ENCODE measurements at places on chromosomes 5 and 9.

- no peak for DNase-seq
Measured at GRCh38 chr9:105711867-105712266, 17.5 kb downstream of the TMEM38B start.

DNA sequence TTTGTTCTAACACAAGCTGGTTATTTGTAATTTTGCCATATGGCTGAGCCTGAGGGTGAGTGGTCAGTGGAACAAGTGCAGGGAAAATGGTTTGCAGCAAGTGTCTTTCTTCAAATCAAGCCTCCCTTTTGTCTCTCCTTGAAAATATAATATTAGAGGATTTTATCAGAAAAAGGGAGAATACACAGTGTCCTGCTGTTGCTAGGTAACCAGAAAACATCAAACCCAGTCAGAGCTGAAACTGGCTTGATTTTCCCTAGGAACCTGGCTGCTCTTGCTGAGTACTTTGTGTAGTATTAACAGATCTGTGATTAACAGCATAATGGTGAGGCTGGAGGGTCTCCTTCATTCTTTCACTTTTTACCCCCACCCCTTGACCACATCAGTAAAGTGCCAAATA, 314.0 kb downstream of the ARHGEF28 start:
- DNase-seq: no peak

DNA sequence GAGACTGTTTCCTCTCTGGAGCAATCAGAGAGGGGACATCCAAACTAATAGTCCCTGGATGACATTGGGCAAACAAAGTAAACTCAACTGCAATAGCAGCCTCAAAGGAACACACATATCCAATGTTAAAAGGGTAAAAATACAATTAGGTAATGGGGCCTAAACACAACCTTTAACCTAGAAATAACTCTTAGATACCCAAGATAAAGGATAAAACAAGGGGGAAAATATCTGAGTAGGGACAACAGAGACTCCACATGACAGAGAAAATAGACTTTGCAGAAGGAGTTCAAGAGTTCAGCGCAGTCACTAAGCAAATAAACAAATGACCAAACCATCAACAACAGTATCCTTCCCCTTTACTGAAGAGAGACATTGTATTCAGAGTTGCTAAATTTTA, 149.3 kb downstream of the FBXO4 start:
- DNase-seq: no peak

DNA sequence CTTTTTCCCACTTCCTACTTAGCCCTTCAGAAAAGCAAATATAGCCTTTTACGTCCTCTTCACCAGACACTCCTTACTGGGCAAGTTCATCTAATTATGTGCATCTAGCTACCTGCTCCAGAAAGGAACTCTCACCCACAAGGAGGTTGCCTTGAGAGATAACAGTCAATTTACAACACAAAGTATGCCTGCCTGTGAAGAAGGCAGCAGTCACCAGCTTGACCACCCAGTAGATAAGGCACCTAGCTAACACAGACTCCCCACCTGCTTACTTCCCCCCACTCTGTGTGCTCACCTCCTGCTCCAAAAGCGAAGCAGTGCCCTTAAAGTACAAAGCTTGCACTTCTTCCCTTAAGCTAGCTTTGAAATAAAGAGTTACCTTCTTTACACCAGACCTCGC, 111.7 kb upstream of the MRPS30 start:
- no peak for DNase-seq

DNA sequence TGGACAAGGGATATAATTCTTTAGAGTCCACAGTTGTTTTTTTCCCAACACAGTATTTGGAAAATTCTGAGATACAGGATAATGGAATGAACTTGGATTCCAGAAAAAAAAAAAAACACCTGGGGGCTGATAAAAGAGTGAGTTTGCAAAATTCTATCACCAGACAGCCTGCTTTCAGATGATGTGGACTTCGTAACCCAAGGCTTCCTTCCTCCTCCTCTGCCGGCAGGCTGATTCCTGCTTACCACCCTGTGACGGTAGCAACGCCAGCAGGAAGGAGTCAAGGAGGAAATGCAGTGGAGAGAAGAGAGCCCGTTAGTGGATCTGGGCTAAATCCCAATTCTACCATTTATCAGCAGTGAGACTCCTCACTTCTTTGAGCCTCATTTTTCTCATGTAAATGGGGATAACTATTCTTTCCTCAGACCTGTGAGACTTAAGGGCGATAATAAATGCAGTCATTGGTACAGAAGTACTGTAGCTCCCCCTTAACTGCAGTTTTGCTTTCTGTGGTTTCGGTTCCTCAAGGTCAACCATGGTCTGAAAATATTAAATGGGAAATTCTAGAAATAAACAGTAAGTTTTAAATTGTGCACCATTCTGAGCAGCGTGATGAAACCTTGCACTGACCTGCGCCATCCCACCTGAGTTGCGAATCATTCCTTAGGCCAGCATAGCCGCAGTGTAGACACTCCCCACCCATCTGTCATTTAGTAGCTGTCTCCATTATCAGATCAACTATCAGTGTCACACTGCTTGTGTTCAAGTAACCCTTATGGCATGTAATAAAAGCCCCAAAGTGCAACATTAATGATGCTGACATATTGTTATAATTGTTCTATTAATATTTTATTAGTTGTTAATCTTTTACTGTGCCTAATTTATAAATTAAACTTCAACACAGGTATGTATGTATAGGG, 71.4 kb downstream of the DCP2 start:
- no peak for DNase-seq

DNA sequence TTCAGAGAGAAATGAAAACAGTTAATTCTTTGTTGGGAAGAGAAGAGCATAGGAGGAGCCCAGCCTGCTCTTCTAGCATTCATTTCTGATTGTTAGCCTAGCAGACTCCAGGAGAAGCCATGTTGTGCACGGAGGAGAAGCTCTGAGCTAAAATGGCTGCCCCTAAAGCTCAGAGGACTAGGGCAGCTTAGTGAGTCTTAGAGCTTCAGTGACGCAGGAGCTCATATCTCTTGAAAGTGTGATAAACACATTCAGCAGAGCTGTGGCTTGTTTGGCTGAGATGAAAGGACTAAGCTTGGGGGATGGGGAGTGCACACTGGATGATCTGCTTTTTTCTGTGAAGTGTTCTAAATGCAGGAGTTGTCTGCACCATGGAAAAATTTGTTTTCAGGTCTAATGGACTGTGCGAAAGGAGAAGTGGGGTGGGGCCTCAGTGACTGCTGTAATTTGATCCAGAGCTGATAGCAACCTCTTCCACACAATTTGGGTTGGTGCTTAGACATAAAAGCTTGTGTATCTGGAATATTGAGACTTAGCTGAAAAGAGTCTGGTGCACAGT, 58.5 kb downstream of the ZNF462 start:
- no peak for DNase-seq

DNA sequence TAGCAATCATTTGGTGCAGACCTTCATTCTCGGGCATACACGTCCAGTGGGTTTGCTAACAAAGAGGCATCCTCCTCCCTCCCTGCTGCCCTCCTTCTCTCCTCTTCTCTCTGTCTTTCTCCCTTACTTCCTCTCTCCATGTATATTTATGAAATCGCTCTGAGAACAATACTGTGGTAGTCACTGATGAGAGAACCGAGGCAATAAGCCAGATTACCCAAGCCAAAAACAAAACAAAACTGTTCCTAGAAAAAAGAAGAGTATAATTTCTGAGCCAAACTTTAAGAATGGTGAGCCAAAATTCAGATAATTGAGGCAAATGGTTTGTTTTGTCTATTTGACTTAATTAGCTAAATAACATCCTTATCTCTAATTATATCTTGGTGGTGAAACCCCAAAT, 15.8 kb upstream of the HMHB1 start:
- no peak for DNase-seq

GRCh38 chr5:141494761-141495452, 6.0 kb downstream of the PCDHGC5 start:
- DNase-seq: no peak

GRCh38 chr9:4717815-4718214, 23.2 kb downstream of the AK3 start:
- DNase-seq: no peak

GRCh38 chr5:175201393-175201792, 242.6 kb downstream of the DRD1 start:
- no peak for DNase-seq

DNA sequence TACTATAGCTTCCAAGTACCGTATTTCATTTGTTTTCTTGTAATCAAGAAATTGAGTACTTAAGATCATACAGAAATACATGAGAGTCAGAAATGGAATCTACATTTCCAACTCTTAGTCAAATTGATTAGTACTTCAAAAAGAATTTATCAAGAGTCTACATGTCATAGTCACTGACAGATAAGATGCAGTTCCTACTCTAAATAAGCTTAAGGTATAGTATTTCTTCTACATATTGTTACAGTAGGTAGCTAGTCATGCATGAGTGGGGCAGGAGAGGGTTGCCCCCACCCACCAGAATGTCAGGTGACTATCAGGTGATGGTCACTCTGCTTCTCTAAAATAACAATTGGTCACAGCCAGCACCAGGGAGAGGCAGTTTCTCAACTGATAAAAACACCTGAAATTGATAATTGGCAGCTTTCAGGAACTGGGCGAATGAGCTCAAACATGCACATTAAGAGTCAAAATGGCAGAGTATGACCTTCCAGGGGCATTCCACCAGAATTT, 2.9 kb downstream of the BAAT start:
- no peak for DNase-seq

GRCh38 chr5:94209774-94210355, 408.5 kb downstream of the KIAA0825 start:
- no peak for DNase-seq

DNA sequence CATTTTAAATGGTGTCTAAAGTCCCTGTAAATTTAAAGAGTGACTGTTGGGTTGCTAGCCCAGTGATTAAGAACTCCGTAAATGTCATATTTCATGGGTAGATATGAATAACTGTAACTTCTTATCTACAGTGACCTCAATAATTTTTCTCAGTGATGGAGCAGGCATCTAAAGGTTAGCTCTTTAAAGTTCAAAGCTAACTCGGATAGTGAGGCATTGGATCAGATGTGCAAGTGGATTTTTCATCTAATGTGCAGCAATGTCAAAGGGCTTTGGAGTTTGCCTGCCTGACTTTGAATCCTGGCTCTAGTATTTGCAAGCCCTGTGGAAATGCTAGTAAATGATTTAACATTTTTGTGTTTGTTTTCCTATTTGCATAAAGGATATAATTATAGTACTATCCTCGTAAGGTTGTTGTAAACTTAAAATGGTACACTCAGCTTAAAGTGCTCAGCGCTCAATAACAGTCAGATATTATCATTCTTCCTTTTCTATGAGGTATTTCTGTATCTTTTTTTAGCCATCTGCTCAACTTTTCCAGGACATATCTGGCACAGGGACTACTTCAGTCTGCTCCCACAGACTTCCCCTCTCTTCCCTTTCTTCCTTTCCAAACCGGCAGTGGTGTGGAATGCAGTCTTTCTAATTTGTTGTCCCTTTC, 163.7 kb upstream of the ELL2 start:
- DNase-seq: no peak

DNA sequence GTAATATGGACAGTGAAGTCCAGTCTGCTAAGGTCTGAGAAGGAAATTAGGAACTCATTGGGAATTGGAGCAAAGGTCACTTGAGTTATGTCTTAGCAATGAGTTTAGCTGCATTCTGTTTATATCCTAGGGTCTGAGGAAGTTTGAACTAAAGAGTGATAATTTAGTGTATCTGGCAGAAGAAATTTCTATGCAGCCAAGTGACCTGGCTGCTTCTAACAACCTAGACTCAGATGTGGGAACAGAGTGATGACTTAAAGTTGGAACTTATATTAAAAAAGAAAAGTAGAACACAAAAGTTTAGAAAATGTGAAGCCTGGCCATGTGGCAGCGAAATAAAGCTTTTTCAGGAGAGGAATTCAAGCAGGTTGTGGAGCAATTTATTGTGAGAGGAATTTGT, 106.2 kb downstream of the PRDM9 start:
- no peak for DNase-seq

- no peak for DNase-seq
Measured at GRCh38 chr5:181263633-181264032, 2.7 kb upstream of the TRIM52 start.

DNA sequence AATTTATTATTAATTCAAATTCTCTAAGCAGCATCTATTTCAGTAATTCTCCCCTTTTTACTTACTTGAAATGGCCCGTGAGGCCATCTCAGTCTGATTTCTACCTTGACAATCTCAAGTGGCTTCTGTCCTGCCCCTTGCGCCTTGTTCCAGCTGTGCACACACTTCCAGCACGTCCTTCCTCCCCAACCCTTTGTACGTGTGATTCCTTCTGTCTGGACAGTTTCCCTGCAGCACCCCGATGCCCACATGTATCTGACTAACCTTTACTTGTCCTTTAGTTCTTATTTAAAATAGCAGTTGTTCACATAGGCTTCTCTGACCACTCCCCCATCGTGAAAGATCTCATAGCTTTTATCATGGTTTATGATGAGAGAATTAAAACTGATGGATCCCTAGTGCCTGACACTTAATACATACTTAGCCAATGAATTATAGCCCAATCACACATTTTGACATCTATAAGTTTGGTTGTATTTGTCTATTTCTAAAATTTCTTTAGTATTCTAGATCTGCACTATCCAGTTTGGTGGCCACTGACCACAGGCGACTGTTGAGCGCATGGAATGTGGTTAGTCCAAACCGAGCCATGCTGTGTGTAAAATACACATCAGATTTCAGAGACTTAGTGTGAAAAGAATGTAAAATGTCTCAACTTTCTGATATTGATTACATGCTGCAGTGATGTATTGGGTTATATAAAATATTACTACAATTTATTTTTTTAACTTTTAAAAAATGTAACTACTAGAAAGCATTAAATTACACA, 14.3 kb downstream of the ZBTB34 start:
- no peak for DNase-seq

- no peak for DNase-seq
Measured at GRCh38 chr9:26956860-26957233, 635 bp downstream of the IFT74 start.

DNA sequence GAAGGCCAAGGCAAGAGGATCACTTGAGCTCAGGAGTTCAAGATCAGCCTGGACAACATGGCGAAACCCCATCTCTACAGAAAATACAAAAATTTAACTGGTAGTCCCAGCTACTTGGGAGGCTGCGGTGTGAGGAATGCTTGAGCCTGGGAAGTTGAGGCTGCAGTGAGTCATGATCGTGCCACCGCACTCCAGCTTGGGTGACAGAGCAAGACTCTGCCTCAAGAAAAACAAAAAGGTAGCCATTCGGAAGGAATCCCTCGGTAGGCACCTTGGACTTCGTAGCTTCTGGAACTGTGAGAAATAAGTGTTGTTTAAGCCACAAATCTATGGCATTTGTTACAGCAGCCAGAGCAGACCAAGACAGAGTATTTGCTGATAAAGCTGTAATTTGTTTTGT, 174.2 kb downstream of the DCP2 start:
- DNase-seq: no peak

GRCh38 chr5:38347040-38347763, 88.8 kb downstream of the EGFLAM start:
- no peak for DNase-seq

- no peak for DNase-seq
Measured at GRCh38 chr9:93193388-93194220, 9.7 kb downstream of the WNK2 start.

GRCh38 chr9:122307925-122308324, 43.2 kb downstream of the MRRF start:
- DNase-seq: no peak

- no peak for DNase-seq
Measured at GRCh38 chr9:93258818-93259489, 75.0 kb downstream of the WNK2 start.

Data from activated T-helper 1 cell treated with anti-CD3 and anti-CD28 coated beads, Interleukin-2, amount 50 U/mL, for 16 hours (primary cell).